ENCODE measurements at places on chromosomes 3 and 15.

DNA sequence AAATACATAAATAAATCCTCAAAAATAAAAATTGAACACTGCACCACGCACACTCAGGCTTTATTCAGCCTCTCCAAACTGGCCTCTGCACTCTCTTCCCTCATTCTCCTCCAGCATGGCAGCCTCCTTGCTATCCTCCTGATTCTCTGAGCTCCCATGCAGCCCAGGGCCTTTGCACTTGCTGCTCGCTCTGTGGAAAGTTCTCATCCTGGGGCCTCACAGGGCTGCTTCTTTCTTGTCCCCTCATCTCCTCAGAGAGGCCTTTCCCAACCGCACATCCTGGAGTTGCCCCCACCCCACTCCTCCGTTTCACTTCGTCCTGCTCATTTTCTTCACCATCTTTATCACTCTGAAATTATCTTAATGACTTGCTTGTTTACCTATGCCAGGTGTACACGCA, 123.0 kb downstream of the SHQ1 start:
- DNase-seq: no peak

DNA sequence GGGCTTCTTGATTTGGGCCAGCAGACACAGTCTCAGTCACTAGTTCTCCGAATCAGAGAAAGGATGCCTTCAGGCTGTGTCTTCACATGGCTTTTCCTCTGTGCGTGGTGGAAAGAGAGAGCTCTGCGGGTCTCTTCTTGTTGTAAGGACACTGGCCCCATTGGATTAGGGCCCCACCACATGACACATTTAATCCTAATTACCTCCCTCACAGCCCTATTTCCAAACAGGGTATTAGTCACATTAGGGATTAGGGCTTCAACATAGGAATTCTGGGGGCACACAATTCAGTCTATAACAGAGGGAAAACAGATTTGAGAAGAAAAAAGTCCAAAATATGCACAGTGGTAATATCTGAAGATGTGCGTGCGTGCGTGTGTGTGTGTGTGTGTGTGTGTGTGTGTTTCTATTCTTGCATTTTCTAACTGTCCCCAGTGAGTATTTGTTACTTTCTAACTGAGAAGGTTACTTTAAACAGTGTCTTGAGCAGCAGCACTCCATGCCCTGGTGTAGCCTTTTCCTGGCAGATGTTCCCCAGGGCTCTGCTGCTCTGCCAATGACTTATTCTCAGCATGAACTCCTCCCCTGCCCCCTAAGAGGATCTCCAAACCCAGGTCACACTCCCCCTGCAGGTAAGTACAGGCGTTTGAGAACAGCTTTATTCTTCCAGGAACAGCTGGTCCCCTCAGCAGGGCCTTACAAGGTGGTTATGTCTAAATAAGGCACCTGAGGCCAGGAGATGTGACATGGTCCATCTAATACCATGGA, 72.9 kb downstream of the RPL39L start:
- DNase-seq: no peak

DNA sequence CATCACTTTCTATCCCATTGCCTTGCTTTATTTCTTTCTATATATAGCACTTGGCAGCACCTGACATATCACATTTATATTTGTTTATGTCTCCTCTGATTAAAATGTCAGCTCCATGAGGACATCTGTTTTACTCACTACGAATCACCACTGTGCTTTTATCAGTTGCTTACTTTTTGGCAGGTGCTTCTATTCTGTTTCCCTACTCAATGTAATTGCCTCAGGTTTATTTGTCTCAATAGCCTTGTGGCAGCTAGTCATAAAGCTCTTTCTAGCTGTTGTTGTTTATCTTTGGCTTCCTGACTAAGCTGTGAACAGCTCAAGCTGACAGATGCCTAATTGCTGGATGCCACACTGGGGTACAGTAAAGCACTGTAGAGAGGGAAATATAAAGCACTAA, 85.5 kb downstream of the VPS13C start:
- no peak for DNase-seq

GRCh38 chr15:80844011-80844732, 65.0 kb downstream of the CEMIP start:
- no peak for DNase-seq

DNA sequence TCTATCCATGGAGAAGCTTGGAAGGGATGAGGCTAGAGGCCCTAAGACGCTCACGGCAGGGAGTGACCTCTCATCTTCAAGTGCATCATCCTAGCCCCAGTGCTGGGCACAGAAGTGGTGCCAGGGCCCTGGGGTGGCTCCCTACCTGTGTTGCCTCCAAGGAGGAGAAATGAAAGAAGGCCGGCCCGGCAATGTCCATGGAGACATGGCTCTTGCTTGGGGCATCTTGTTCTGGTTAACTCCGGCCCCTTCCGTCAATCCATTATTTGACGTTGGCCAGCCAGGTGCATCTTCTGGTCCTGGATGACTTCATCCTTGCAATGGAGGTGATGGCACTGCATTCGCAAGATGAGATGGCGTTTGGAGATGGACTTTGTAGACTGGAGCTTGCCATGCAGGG, 83.2 kb upstream of the ALDH1L1 start:
- no peak for DNase-seq

GRCh38 chr3:122000936-122001605, 21.0 kb downstream of the ILDR1 start:
- DNase-seq: no peak

DNA sequence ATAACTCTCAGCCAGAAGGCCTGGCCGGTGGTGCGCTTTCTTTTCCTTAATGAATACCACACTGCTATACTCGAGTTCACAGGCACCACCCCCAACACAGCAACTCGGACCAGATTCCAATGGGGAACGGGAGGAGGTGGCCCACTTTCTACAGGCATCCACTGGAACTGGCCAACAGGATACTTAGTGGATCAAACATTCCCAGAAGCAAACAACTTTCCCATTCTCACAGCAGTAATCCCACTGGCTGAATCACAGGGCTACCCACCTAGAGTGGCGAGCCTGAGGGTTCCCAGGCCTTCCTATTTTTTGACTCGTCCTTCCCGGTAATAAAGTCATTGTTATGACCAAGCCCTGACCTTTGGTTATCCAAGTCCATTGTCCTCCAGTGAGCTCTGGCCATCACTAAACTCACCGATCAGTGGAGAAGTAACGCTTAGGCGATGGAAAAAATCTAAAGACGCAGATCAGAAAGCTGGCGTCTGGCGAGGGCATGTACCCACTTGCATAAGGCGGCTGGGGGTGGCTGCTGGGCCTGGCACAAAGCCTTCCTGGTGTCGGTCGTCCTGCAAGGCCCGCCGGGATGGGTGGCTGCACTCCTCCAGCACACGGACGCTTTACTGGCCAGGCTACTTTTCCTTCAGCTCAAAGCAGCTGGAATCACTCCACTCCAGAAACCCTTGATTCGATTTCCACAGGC, 1.2 kb downstream of the EOGT start:
- no peak for DNase-seq

DNA sequence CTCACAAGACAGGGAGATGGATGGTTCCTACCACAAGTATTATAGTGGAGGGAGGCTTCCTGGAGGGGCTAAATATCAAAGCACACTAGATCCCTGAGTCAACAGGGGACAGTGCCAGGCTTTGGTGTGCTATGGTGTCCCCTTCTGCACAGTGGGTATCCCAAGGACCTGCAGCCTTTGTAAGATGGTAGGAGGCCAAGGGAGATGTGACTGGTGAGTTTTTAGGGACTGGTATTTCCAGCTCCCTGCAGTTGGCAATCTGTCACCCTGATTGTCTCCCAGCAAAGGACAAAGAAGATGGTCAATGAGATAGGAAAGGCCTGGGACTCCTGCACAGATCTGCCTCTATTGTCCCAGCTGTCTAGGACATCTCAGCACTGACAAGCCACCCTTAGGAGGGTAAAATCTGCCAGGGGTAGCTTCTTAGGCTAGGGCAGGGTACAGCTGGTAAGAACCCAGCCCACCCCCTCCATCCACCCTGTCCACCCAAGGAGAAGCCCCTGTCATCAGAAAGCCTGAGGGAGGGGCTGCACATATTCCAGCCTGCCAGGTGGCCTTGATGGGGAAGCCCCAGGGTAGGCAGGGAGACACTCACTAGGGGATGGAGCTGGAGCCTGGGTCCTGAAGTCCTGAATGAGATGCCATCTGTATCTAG, 631 bp downstream of the CYP1A1 start:
- no peak for DNase-seq

GRCh38 chr3:136276049-136276755, 26.1 kb downstream of the PCCB start:
- DNase-seq: no peak

DNA sequence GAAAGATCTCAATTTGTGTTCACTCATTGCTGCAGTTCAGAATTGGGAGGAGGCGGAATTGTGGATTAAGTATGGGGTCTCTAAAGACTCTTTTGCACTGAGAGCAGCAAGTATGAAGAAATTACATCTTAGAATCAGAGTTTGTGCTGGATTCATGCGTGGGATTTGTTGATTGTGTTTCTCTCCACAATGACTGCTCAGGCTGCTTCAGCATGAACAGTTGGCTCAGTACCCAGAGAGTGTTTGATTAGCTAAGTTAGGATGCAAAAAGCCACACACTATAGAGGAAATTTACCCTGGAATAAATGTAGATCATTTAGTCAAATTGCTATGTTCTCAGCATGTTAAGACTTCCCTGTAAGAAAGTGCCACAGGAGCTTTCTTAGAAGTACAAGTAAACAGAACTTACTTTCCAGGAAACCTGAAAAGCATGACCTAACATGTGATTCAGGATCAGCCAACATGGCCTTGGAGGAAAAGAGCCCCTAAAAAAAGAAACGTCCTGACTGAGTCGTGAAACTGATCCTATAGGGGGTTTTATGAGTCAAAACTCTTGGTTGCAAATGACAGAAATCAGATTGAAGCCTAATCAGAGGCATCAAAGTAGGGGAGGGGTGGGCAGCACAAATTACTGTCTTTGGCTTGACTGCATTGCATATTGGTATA, 32.6 kb downstream of the HHLA2 start:
- DNase-seq: no peak

GRCh38 chr3:39275963-39276593, 3.8 kb downstream of the CX3CR1 start:
- no peak for DNase-seq

DNA sequence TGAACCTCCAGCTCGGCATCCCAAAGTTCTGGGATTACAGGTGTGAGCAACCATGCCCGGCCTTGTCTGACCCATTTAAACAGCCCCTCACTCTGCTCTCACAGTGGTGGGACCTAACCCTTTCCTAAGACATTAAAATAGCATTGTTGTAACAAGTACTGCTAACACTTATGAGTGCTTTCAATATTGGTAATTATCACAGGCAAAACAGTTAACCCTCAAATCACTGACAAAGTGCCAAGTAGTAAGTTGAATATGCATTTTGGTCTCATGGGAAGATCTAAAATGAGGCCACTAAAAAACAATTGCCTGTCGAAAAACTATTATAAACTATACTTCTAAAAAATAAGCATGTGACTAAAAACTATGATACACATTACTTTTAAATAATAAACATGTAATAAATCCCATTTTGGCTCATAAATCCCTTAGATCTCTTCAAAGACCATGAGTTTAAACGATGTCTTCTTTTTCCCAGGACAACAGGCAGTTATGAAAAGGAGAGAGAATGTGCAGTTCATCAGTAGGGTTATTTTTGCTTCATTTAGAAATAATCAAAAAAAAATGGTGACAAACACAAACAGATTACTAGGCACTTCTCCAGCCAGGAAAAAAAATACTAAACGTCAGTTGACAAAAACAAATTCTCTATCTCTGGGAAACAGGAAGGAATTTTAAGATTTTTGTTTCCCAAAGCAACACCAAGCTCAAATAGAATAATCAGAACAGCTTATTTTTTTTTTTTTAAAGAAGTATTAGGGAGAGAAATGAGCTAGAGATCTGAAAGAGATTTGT, 95.4 kb downstream of the RFTN1 start:
- DNase-seq: no peak

- DNase-seq: no peak
Measured at GRCh38 chr3:130850044-130850797, 43.7 kb upstream of the ATP2C1 start.
